ENCODE measurements at places on chromosomes 12 and 14.

GRCh38 chr14:81446279-81447007, 46.3 kb upstream of the STON2 start:
- DNase-seq = no peak

- no peak for DNase-seq
Measured at GRCh38 chr12:121751034-121751433, 38.5 kb downstream of the TMEM120B start.

GRCh38 chr12:49761677-49762467, 20.5 kb downstream of the TMBIM6 start:
- DNase-seq = no peak

- DNase-seq = no peak
Measured at GRCh38 chr12:21828779-21829178, 54.3 kb upstream of the KCNJ8 start.
